HCT116 (cell line): ENCODE measurements at places on chromosomes 6 and 20.

DNA sequence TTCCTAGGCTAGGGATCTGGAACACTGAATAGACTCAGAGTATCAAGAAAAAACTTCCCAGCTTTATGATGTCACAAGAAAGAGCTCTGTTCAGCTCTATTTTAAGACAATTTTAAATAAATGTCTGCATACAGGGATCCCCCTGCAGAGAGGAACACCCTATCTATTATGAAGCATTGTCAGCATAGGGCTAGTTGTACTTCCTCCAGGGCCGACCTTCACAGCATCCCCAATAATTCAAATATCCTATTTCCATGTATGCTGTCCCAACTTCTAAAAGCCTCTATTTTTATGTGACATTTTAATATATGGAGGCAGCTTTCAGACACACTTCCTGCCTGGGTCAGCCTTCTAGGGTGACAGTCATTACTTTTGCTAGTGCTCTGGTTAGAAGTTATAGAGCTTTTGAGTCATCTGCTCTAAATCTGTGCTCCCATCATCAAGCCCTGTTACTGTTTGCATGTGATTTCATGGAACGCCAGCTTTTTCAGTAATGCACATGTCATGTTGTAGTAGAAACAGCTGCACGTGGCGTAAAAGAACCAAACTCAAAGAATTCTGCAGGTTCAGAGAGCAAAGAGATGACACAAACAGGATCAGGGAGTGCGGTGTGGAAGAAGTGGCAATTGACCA, 189.2 kb downstream of the ADGB start:
- DNase-seq = no peak

GRCh38 chr20:23273776-23274175, 76.8 kb upstream of the NXT1 start:
- no peak for DNase-seq

GRCh38 chr20:64253443-64253842, 2.1 kb upstream of the PCMTD2 start:
- no peak for DNase-seq

DNA sequence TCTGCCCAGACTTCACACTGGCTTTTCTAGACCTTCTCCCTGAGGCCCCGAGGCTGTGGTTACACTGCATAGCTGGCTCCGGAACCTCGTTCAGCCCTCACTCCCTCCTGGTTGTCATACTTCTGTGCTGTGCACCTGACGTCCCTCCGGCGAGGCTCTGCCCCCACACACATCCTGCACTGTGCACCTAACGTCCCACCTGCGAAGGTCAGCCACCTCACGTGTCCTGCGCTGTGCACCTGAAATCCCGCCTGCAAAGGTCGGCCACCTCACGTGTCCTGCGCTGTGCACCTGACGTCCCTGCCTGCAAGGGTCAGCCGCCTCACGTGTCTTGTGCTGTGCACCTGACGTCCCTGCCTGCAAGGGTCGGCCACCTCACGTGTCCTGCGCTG, 111.0 kb upstream of the FRMD1 start:
- no peak for DNase-seq

GRCh38 chr20:23326774-23327173, 23.8 kb upstream of the NXT1 start:
- no peak for DNase-seq

DNA sequence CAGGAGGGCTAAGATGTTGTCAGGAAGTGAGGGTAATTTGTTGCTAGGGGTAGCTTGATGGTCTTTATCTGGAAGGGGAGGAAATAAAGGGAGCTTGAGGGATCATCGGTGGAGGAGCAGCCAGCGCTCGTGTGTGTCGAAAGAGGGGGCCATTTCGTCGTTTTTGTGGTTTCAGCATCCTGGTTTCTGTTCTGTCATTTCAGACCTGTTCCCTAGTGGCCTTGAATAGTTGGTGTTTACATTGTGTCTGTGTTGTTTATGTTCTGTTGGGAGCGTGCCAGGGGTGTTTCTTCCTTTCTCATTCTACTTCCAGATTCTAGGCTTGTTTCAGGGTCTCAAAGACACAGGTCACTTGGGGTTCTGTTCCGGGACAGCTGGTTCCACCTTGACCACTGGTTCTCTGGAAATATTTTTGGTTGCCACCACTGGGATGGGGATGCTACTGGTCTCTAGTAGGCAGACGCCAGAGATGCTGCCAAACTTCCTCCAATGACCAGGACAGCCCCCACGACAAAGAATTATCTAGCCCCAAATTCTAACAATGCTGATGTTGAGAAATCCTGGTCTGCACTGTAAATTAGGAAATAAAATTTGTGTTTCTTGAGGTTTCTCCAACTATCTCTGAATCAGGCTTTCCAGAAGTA, 113.9 kb upstream of the NAA20 start:
- no peak for DNase-seq

- peak; percentile 34 for DNase-seq
These were observed 729.4 kb downstream of the TENT5A start for GRCh38 chr6:81023007-81023582.

DNA sequence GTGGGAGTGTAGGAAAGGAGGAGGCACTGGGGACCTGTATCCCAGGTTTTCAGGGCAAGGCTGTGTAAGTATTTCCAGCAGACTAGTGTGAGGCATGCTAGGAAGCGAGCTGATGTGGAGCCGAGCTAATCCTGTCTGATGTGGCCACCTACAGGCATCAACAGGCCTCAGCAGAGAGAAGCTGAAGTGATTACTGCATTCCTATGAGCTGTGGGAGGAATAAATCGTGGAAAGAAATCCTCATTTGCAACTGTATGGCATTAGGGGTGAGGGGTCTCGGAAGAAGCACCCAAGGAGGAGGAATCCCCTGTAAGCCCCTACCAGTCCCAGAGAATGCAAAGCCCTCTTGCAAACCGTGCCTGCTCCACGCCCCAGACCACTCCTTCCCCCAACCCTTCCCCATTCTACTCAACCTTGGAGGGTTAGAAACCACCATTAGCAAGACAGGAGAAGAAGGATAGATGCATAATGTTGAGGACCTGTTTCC, 41.6 kb downstream of the C6orf15 start:
- peak; percentile 56 for DNase-seq

- DNase-seq = no peak
These were observed 72.6 kb upstream of the LY86 start for GRCh38 chr6:6515691-6516607.

GRCh38 chr20:63026582-63027165, 19.9 kb upstream of the BHLHE23 start:
- DNase-seq = no peak

DNA sequence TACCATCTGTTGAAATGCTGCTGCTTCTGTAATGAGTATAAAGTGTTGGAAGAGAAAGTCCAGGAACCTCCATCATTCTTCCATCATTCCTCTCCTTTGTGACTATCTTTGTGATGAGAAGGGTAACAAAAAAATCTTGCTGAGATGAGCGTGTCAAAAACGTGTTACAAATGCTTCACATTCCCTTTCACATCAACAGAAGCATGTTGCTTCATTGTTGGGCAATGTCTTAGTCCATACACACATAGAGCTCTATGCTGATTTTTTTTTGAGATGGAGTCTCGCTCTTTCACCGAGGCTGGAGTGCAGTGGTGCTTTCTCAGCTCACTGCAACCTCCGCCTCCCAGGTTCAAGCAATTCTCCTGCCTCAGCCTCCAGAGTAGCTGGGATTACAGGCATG, 114.1 kb upstream of the ESR1 start:
- DNase-seq = no peak

- peak; percentile 18 for DNase-seq
These were observed 13.9 kb upstream of the IPCEF1 start for GRCh38 chr6:154370545-154370944.

DNA sequence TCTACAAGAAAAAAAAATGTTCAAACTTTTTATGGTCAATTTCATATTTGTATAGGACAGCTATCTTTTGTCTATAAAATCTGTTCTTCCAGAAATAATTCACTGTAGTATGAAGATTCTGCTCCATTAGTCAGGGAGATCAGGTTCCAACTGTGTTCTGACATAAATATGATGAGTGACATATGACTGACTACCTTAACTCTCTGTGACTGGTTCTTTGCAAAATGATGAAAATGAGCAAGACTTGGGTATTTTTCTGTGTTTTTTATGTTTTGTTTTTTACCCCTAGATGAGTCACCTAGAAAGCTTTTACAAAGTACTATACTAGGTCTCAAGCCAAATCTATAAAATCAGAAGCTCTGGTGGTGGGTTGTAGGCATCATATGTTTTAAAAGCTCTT, 229.6 kb downstream of the MMUT start:
- DNase-seq = no peak

DNA sequence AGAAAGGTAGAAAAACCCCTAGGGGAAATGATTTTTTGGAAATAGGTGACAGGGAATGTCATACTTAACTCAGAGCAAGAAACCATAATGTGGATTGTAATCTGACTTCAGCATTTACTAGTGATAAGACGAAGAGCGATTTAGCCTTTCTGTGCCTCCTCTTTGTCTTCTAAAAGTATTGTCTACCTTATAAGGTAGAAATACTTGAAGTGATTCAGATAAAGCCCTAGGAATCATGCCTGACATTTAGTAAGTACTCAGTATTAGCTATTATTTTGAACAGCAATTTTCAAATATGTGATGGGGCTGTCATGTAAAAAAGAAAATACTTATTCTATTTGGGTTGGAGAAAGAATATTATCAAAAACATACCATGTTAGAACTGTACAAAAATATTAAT, 525.9 kb upstream of the EYS start:
- DNase-seq = no peak

GRCh38 chr6:33716379-33716778, 4.9 kb upstream of the UQCC2 start:
- DNase-seq = peak; percentile 60

- DNase-seq = no peak
These were observed 193.7 kb downstream of the EYA2 start for GRCh38 chr20:47088335-47088734.

DNA sequence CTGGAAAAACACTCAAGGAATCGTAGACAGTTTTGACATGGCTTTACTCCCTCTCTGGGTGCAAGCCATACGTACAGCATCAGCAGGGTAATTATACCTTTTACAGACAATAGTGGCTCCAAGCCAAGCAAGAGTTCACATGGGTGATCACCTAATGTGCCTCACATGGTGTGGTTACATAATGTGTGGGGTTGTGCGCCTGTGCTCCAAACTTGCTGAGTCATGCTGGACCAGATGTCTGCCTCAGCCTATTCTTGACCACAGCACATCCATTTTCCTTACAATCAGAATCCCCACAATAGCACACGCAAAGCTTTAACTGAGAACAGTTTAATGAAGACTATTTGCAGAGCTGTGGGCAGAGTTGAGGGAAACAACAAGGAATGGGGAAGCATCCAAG, 74.5 kb downstream of the ALDH8A1 start:
- DNase-seq = no peak

- no peak for DNase-seq
These were observed 86.7 kb upstream of the LAMP5 start for GRCh38 chr20:9427430-9428291.

DNA sequence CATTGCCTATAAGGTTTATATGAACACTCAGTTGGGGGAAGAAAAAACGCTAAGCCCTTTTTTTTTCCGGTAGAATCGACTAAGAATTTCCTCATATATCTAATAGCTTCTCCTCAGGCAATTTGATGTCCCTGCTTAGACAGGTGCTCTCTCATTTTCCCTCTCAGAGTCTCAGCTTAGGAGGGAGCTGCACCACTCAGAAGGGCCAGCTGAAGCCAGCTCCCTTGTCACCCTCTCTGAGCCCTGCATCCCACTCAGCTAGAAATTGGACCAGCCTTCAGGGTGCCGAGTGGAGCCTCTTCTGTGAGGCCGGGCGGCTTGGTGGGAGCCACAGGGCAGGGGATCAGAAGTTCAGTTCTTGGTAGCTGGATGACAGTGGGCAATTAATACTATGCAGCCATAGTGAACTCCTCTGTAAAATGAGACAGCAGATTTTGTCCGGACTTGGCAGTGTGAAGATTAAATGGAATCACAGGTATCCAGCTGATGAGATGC, 368.5 kb downstream of the MAFB start:
- DNase-seq = no peak

- DNase-seq = no peak
These were observed 893.9 kb upstream of the MANEA start for GRCh38 chr6:94683409-94683808.

GRCh38 chr6:75489025-75489424, 4.6 kb downstream of the FILIP1 start:
- no peak for DNase-seq

- no peak for DNase-seq
These were observed 17.3 kb downstream of the NCOA7 start for GRCh38 chr6:125808060-125808459.

- DNase-seq = no peak
These were observed 44.9 kb downstream of the PREX1 start for GRCh38 chr20:48782901-48783308.

GRCh38 chr6:37936906-37937305, 117.4 kb downstream of the ZFAND3 start:
- no peak for DNase-seq

- DNase-seq = no peak
These were observed 11.5 kb downstream of the IL22RA2 start for GRCh38 chr6:137161949-137162348.

DNA sequence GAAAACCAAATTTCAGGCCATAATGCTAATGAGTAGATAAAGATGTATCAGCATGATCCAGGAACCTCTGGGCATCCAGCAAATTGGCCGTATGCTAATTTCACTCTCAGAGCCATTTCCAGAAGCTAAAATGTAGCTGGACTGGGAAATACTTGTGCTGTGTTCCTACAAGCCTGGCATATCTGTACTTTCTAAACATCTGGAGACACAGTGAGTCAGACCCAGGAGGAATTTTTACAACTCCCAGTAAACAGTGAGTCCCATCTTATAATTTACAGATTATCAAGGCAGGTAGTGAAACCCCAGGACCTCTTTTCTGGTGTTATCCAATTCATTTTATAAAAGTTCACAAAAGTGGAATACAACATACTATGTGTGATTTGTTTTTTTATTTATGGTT, 683.0 kb upstream of the ADGRB3 start:
- no peak for DNase-seq

GRCh38 chr6:111713236-111713635, 107.6 kb upstream of the TRAF3IP2 start:
- no peak for DNase-seq

- no peak for DNase-seq
These were observed 24.1 kb downstream of the KIF25 start for GRCh38 chr6:168021581-168021980.

- no peak for DNase-seq
These were observed 217.9 kb downstream of the SOX4 start for GRCh38 chr6:21811484-21811883.

GRCh38 chr6:77178821-77179220, 284.5 kb downstream of the HTR1B start:
- no peak for DNase-seq

GRCh38 chr20:3818155-3819151, 1.9 kb upstream of the AP5S1 start:
- DNase-seq = peak; percentile 71

DNA sequence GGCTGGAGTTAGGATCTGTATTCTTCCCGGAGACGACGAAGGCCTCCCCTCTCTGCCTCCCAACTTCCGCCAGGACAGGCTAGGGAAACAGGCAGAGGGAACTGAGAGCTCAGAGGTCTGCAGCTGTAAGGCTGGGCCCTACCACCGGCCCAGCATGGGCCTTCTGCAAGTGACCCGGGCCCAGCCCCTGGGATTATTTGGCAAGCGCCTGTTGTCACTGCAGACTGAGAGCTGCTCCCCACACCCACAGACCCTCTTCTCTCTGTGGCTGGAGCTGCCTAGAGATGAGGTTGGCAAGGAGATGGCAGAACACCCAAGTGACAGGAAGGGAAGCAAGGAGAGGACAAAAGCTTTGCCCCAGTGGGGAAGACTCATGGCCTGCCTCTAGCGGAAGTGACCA, 212.6 kb downstream of the ZDHHC14 start:
- DNase-seq = no peak
